CD4-positive, alpha-beta T cell treated with Interferon gamma for 1 hour (primary cell): ENCODE measurements at places on chromosomes 6 and 20.

GRCh38 chr6:100617633-100618350 lies 153.1 kb upstream of the SIM1 start:
- DNase-seq, result no peak

GRCh38 chr20:59580146-59580946 lies 24.0 kb upstream of the PHACTR3 start:
- DNase-seq, result no peak

DNA sequence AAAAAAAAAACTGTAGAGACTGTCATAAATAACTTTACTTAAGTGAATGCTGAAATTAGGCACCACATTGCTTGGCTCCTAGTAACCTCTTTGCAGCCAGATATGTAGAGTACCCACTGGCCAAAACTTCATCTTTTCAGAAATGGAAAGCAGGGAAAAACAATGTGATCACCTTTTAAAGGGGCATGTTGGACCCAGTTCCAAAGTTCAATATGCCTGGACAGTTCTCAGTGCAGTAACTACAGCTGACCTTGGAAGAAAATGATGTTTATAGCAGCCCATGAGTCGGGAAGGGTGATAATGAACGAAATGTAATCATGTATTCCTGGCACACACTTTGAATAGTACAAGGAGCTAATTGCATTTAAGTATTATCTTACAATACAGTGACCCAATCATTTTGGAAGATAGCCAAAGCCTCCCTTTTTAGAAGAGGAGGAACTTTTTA lies 93.6 kb upstream of the TAB2 start:
- DNase-seq, result no peak

GRCh38 chr6:106858653-106859092 lies 115.9 kb downstream of the CD24 start:
- no peak for DNase-seq

GRCh38 chr20:43572891-43573290 lies 14.1 kb downstream of the SGK2 start:
- DNase-seq, result no peak

- no peak for DNase-seq
Observed at GRCh38 chr20:2237059-2237458, 58.7 kb upstream of the TGM3 start.

DNA sequence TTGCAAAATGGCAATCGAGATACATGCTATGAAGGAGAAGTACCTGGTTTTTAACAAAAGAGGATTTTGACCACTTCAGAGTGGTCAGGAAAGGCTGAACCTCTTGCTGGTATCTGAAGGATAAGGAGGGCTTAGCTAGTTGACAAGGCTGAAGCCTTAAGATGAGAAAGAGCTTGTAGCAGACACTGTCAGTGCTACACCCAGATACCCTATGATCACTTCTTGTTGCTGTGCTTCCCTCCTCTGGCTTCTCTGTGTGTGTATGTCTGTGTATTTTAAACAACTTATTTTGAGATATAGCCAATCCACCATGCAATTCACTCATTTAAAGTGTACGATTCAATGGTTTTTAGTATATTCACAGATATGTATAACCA lies 38.9 kb upstream of the TGM2 start:
- no peak for DNase-seq
